T-helper 2 cell treated with Interferon-gamma antibody and Interleukin-4, amounts not matched to agents 100 ng/mL and 5 ng/mL, for 36 hours (primary cell): ENCODE measurements at places on chromosomes 1 and 21. TPM values are rescaled to one million over a fixed set of nuclear protein-coding genes. Genes with fewer than 3 reads are reported as not detected.

The GPR161 gene
- 0.30 and 0.36 TPM in 2 replicates for total RNA-seq

The KRTAP22-1 gene
- not detected in 2 replicates for total RNA-seq

The MFN2 gene
- total RNA-seq, result 50.8 and 54.2 TPM in 2 replicates

The PLA2G2D gene
- total RNA-seq, result not detected in 2 replicates

The TNFAIP8L2 gene
- total RNA-seq, result 27.7 and 28.5 TPM in 2 replicates

The CCDC27 gene
- not detected in 2 replicates for total RNA-seq

The SYTL1 gene
- 83.6 and 90.1 TPM in 2 replicates for total RNA-seq

The DIPK1A gene
- total RNA-seq, result 15.1 and 15.2 TPM in 2 replicates

The EBNA1BP2 gene
- total RNA-seq, result 56.0 and 59.4 TPM in 2 replicates

The DMRTA2 gene
- total RNA-seq, result not detected in 2 replicates

The MR1 gene
- total RNA-seq, result 28.7 and 29.8 TPM in 2 replicates

The KDF1 gene
- total RNA-seq, result not detected in 2 replicates

The MCOLN2 gene
- 41.5 and 42.7 TPM in 2 replicates for total RNA-seq

The NEK2 gene
- total RNA-seq, result 29.6 and 30.2 TPM in 2 replicates

The DPT gene
- total RNA-seq, result not detected in 2 replicates

The ADAMTS4 gene
- total RNA-seq, result 0.30 and 1.0 TPM in 2 replicates

The CELF3 gene
- not detected in 2 replicates for total RNA-seq

The ADAM30 gene
- not detected in 2 replicates for total RNA-seq

The LYPLA2 gene
- total RNA-seq, result 85.5 and 86.7 TPM in 2 replicates

The GUCA2A gene
- not detected in 2 replicates for total RNA-seq

The KISS1 gene
- not detected in 2 replicates for total RNA-seq

The LORICRIN gene
- total RNA-seq, result not detected in 2 replicates

The IFI44L gene
- 50.8 and 53.9 TPM in 2 replicates for total RNA-seq

The PTGS2 gene
- 1.2 and 1.3 TPM in 2 replicates for total RNA-seq

The ESPN gene
- 1.1 and 1.8 TPM in 2 replicates for total RNA-seq

The PLOD1 gene
- 23.7 and 26.0 TPM in 2 replicates for total RNA-seq

The P3H1 gene
- total RNA-seq, result 38.1 and 39.3 TPM in 2 replicates

The TSPAN1 gene
- not detected in 2 replicates for total RNA-seq

The RGS13 gene
- total RNA-seq, result not detected in 2 replicates

The ENTREP3 gene
- total RNA-seq, result 19.2 and 21.4 TPM in 2 replicates

The TCHHL1 gene
- not detected in 2 replicates for total RNA-seq

The ARHGEF10L gene
- not detected in 2 replicates for total RNA-seq

The ASAP3 gene
- 0.75 and 0.86 TPM in 2 replicates for total RNA-seq

The FCRL1 gene
- 0.09 TPM in 1 of 2 replicates, not detected in the other for total RNA-seq

The CFAP141 gene
- total RNA-seq, result 0.50 TPM in 1 of 2 replicates, not detected in the other

The NES gene
- not detected in 2 replicates for total RNA-seq

The KCNA3 gene
- 56.0 and 57.4 TPM in 2 replicates for total RNA-seq

The NBL1 gene
- 25.8 and 27.6 TPM in 2 replicates for total RNA-seq

The SYT14 gene
- not detected in 2 replicates for total RNA-seq

The TMEM222 gene
- total RNA-seq, result 39.5 and 39.8 TPM in 2 replicates

The LCE1E gene
- total RNA-seq, result not detected in 2 replicates

The CFHR2 gene
- total RNA-seq, result not detected in 2 replicates

The LMX1A gene
- not detected in 2 replicates for total RNA-seq

The SLC35F3 gene
- total RNA-seq, result 3.4 and 4.0 TPM in 2 replicates

The ADAMTSL4 gene
- 0.39 and 0.41 TPM in 2 replicates for total RNA-seq

The TTC24 gene
- 1.2 and 2.3 TPM in 2 replicates for total RNA-seq

The SYCP1 gene
- total RNA-seq, result not detected in 2 replicates

The AMY1C gene
- not detected in 2 replicates for total RNA-seq

The SPATA1 gene
- 1.0 and 1.8 TPM in 2 replicates for total RNA-seq

The OR2L13 gene
- not detected in 2 replicates for total RNA-seq

The PRR9 gene
- total RNA-seq, result not detected in 2 replicates
